CD4-positive, alpha-beta memory T cell (primary cell): ENCODE measurements at places on chromosomes 13 and 19. TPM values are rescaled to one million over a fixed set of nuclear protein-coding genes. Genes with fewer than 3 reads are reported as not detected.

DNA sequence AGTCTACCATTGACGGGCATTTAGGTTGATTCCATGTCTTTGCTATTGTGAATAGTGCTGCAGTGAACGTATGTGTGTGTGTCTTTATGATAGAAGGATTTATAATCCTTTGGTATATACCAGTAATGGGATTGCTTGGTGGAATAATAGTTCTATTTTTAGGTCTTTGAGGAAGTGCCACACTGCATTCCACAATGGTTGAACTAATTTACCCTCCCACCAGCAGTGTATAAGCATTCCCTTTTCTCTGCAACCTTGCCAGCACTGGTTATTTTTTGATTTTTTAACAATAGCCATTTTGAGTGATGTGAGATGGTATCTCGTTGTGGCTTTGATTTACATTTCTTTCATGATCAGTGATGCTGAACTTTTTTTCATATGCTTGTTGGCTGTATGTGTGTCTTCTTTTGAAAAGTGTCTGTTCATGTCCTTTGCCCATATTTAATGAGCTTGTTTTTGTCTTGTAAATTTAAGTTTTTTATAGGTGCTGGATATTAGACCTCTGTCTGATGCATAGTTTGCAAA lies 37.5 kb downstream of the RFC3 start:
- no peak for DNase-seq

- DNase-seq = no peak
These were observed 22.1 kb downstream of the SPART start for GRCh38 chr13:36323951-36324566.

DNA sequence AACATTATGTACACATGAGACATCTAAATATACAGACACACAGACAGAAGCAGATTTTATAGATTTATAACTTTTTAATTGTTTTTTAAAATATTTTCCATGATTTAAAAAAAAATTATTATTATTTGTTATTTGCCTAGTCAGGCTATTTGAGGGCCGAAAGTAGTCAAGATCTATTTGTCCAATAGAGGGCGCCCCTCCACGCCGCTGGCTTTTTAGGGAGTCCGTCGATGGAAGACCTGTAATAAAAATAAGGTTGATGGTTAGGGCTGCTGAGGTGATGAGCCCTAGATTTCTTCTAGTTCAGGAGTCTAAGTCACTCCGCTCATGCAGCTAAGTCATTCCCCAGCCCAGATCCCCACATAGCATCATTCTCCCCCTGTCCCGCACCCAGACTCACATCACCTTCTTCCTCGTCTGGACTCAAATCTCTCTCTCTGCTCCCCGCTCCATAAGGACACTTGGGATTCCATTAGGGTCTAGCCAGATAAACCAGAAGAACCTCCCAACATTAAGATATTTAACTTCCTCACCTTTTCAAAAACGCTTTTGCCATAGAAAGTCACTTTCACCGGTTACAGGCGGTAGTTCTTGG lies 33.9 kb upstream of the CEACAM21 start:
- DNase-seq = peak; percentile 80

GRCh38 chr19:2013683-2013961 lies 1.9 kb downstream of the BTBD2 start:
- no peak for DNase-seq

GRCh38 chr19:38683393-38684077 lies 36.1 kb downstream of the ACTN4 start:
- DNase-seq = no peak

DNA sequence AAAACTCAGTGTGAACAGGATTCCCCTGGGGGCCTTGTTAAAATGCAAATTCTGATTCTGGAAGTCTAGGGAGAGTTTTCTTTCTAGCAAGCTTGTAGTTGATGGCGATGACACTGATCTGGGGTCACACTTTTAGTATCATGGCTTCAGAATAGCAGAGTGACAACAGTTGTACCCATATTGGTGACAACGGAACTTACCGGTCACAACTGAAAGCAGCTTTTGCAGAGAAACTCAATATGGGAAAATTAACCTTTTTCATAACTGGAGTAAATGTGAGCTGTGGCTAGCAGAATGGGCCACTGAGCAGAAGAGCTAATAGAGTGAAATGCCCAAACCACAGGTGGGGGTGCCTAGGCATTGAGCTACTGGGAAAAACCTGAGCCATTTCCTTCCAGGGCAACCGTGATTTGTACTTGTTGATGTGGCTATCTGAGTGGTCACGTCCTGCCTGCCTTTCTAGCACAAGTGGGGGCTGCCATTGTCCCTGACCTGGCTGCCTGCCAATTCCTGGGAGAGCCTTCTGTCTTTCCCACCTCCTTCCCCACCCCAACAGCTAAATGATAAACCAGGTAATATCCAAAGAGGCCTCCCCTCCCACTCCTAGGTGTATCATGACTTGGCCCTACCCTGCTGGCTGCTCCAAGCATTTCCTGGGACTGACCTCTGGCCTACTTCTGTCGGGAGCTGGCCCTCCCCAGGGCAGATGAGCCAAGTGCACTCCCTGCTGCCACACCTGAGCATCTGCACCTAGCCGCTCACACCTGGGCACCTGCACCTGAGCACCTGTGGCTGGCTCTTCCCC lies 1.7 kb upstream of the SLC10A2 start:
- no peak for DNase-seq

DNA sequence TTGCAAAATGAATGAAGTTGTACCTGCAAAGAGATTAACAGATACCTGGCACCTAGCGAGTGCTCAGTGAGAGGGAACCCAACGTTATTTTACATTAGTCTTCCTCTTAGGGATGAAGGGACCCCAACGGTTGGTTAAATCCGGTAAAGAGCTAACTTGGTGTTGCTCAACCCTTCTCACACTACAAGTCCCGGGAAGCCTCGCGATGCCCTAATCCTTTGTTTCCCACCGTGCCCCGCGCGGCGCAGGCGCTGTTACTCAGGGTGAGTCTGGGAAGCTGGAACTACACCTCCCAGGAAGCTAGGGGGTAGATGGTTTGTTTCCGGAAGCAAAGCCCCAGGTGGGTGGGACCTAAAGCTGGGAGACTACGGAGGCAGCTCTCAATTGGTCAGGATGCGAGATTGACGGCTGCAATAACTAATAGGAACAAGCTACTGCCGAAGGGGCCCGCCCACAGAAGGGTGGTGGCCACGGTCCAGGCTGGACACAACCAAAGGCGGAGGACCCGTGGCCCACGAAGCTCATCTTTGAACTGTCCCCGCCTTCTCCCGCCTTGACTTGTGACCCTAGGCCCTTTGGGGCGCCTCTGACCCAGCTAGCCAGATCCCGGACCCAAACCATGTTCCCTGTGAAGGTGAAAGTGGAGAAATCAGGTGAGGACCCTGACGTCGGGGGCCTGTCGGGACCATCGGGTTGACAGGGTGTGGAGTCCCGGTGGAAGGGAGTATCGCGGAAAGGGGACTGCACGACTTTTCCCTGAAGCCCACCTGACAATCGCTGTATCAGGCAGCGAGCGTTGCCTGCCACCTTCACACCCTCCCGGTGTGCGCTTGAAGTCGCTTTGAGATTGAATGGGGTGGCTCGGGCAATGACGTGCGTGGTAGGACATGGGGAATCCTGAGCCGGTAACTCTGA lies at the start of gene LIN37:
Gene LIN37 (plus strand): TSS at position 471 of the 915 bp plus-strand sequence. CDS start 149 bp downstream, at position 620.
- DNase-seq = peak; percentile 100

DNA sequence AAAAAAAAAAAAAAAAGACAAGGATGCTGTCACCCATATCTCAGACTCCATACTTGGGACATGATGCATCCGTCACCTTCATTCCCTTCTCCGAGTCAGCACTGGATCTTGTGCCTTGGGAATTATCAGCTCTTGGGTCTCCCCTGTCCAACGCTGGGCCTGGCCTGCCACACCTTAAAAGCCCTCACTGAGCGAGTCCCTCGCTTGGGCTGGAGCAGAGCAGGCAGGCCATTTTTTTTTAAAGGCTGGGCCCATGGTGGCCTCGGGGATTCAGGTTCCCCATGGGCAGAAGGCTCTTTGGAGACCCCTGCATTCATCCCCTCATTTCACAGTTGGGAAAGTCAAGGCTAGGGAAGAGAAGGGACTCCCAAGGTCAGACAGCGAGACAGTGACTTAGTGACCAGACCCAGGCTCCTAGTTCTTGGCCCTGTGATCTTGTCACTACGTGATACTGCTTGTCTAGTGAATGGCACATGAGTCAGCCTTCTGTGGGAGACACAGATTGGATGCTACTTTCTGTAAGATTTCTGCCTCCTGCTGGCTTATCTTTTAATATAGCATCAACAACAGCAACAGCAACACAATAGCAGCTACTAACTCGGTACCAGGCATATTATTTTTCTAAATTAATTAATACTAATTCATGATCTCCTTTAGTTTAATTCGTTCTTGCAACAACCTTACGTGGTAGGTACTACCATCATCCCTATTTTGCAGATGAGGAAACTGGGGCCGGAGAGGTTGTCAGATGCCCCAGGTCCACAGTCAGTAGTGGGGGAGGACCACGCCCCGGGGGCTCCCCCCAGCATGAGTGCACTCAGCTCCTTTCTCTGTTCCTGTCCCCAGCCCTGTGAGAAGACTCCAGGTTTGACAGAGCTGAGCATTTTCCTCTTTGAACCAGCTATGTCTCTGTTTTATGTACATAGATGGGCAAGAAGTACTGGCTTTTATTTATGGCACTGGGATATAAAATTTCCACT lies 27.4 kb upstream of the ZNF536 start:
- DNase-seq = no peak

DNA sequence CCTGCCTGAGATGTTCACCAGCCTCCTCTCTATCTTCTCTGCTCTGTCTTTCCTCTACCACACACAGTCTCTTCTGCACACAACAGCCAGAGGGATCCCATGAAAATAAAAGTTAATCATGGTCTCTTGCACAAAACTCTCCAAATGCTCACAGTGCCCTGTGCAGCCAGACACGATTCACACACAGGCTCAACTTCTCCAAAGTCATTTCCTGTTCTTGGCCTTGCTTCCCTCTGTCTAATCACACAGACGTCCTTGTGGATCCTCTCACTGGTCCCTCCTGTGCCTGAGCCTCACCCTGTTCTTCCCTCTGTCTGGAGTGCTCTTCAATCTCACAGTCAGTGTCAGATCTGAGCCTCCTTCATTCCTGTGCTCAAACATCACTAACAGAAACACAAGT lies 7.8 kb downstream of the SIGLEC12 start:
- DNase-seq = no peak

DNA sequence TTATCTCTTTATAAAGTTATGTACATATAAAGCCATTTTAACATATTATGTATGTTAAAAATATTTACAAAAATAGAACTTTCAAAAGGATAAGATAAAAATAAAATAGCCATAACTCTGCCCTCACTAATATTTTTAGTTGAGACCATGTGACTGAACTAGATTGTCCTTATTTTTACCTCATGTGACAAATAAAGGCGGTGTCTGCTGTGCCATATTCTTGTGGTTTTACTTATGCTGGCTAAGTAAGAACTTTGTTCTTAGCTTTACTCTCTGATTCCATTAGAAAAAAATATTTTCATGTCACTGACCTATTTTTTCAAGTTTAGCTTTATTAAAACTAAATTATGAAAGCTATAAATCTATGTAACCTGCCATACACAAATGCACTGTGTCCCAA lies 135.6 kb upstream of the TSC22D1 start:
- DNase-seq = no peak

- no peak for DNase-seq
These were observed 39.1 kb downstream of the FAM216B start for GRCh38 chr13:42820451-42820850.

Gene ZNF793
- polyA plus RNA-seq = 1.7 TPM

Gene ATP8A2
- polyA plus RNA-seq = 0.36 TPM

Gene TNNT1
- not detected for polyA plus RNA-seq

Gene WDR87
- polyA plus RNA-seq = not detected
